Retina (tissue), 1 donor: ENCODE measurements at places on chromosomes 12 and 14.

DNA sequence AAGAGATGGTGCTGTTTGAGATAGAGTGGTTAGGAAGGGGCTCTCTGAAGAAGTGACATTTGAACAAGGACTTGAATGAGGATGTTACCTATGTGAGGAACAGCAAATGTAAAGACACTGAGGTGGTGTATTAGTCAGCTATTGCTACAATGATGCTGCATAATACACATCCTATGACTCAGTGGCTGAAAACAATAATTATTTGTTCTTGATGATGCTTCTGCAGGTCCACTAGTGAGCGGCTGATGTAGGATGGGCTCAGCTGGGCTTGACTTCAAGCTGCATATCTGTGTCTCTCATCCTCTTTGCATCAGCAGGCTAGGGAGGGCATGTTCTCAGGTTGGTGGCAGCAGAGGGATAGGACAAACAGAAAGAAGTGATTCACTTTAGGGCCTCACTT, 21.4 kb upstream of the CLMN start:
- no peak for DNase-seq

DNA sequence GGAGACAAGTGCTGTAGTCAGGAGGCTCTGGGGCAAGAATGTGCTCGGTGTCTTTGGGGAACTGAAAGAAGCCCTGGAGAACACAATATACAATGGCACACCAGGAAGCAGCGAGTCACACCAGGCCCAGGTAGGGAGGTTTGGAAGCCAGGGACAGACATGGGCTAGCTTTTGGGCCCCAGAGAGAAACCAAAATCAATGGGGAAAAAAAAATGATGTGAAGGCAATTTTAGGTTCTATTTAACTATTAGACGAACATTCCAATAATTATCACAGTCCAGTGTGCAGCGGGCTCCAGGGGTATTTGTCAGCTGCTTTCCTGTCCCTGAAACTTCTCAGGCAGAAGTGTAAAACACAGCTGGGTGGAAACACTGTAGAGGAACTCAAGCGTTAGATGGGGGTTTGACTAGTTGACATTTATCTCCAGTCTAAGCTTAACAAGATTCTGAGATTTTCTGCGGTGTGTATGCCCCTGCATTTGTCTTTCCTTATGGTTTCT, 21.8 kb upstream of the EGLN3 start:
- DNase-seq: peak; percentile 24

GRCh38 chr14:21719841-21720240, 46.2 kb upstream of the OR4E1 start:
- no peak for DNase-seq

GRCh38 chr14:49989966-49990365, 97.1 kb downstream of the ARF6 start:
- no peak for DNase-seq

GRCh38 chr12:2057041-2057794, 4.4 kb downstream of the CACNA1C start:
- peak; percentile 76 for DNase-seq

- DNase-seq: peak; percentile 6
These were observed 55.1 kb downstream of the TTC6 start for GRCh38 chr14:37650356-37651037.

- DNase-seq: no peak
These were observed at the start of gene KLRF2 for GRCh38 chr12:9881246-9881645. KLRF2 (plus strand) TSS chr12:9881489; CDS start chr12:9881596, 107 bp downstream.

- DNase-seq: no peak
These were observed 13.6 kb upstream of the OR4Q3 start for GRCh38 chr14:19729763-19730162.

GRCh38 chr12:48643011-48643410, 39.0 kb downstream of the KANSL2 start:
- DNase-seq: no peak

DNA sequence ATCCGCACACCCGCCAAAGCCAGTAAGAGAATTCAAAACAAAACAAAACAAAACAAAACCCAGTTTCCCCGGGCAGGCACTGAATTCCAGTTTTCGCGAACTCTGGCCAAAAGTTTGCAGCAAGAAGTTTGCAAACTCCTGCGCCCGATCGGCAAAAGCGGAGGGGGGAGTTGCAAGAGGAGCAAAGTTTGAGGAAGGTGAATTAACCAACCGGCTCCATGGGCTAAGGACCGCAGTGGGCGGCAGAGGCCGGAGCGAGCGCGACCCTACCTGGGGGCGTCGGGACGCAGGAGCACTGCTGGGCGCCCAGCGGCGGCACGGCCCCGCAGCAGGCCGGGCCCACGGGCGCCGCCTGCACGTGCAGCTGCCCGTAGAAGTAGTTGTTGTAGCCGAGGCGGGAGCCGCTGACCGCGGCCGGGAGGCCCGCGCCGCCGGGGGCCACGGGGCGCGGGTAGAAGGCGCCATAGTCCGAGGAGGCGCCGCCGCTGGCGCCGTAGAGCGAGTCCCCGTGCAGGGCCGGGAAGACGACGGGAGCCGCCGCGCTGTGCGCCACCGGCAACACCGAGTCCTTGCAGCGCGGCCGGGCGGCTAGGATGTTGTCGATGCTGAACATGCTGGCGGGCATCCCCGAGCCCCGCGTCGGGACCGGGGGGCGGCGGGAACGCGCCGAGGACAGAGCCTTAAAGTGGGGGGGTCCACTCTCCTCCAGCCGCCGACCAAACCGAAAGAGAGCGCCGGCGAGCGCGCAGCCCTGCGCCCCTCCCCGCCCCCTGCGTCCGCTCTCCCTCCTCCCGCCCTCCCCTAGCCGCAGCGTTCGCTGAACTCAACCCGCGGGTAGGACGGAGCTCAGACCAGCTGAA, at the start of gene GSC:
GSC (minus strand) TSS at position 723 of the 860 bp plus-strand sequence; CDS start at position 625, 98 bp downstream.
- DNase-seq: peak; percentile 81
